ENCODE measurements at places on chromosomes 5 and 9.
A peak's percentile ranks its signal among the peaks of the same experiment; 100 is the strongest.

GRCh38 chr5:32767948-32768467 is 56.9 kb downstream of the NPR3 start:
- no peak for DNase-seq

- no peak for DNase-seq
These were observed 428.8 kb downstream of the SH3GL2 start for GRCh38 chr9:18007621-18008020.

- no peak for DNase-seq
These were observed 543 bp downstream of the ST8SIA4 start for GRCh38 chr5:100902440-100903038.

DNA sequence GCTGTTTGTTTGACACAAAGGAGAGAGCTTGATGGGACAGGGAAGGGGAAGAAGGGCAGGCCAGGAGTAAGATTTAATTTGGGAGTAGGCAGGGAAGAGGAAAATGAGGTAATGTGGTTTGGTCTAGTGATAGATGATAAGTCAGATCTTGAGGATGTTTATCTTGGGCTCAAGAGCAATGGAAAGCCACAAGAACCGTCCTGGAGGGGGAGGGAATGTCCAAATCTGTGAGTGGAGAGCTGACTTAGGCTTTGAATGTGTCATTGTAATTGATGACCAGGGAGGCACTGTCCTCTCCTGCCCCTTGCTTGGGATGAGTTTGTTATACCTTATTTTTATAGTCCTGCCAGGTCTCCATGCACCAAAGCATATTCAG is 37.5 kb downstream of the MAMDC2 start:
- no peak for DNase-seq

- no peak for DNase-seq
These were observed 9.2 kb downstream of the ZFR start for GRCh38 chr5:32435383-32435782.

- peak; percentile 2 for DNase-seq
These were observed 40.1 kb downstream of the DCAF10 start for GRCh38 chr9:37840560-37841194.

GRCh38 chr9:78821126-78821822 is 524.3 kb downstream of the PSAT1 start:
- no peak for DNase-seq
